ENCODE measurements at places on chromosomes 7 and 10. TPM values are rescaled to one million over a fixed set of nuclear protein-coding genes. Genes with fewer than 3 reads are reported as not detected.

CREB5 gene
- polyA plus RNA-seq = 12.9 TPM

PIP gene
- polyA plus RNA-seq = not detected

ADAMTS14 gene
- polyA plus RNA-seq = 7.2 TPM

TMEM196 gene
- 0.79 TPM for polyA plus RNA-seq

CLDN12 gene
- polyA plus RNA-seq = 41.7 TPM

CREM gene
- 24.2 TPM for polyA plus RNA-seq

MOSPD3 gene
- polyA plus RNA-seq = 13.7 TPM

PPP1R3A gene
- polyA plus RNA-seq = 0.03 TPM

DNA sequence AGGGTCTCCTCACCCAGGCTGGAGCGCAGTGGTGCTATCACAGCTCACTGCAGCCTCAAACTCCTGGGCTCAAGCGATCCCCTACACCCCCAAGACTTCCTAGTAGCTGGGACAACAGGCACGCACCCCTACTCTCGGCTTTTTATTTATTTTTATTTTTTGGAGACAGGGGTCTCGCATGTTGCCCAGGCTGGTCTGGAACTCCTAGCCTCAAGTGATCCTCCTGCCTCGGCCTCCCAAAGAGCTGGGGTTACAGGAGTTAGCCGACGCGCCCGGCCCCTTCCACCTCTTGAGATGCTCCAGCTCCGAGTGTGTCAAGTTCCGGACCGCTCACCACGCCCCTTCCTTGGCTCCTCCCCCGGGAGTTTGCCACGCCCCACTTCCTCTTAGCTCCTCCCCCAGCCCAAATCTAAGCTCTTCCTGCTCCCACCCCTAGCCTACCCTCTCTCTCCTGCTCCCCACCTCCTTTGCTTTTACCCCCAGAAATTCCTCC is 6.3 kb downstream of the NAT16 start:
- DNase-seq = no peak

GRCh38 chr7:102024769-102025391 is 207.5 kb downstream of the CUX1 start:
- DNase-seq = peak; percentile 97

- no peak for DNase-seq
These were observed 246.7 kb upstream of the TPK1 start for GRCh38 chr7:145082366-145083161.

- no peak for DNase-seq
These were observed 105.1 kb downstream of the PIP4K2A start for GRCh38 chr10:22609251-22609650.

- DNase-seq = peak; percentile 21
These were observed 120.1 kb upstream of the PITRM1 start for GRCh38 chr10:3292636-3293035.

GRCh38 chr7:92631850-92632487 is 41.8 kb upstream of the FAM133B start:
- no peak for DNase-seq

DNA sequence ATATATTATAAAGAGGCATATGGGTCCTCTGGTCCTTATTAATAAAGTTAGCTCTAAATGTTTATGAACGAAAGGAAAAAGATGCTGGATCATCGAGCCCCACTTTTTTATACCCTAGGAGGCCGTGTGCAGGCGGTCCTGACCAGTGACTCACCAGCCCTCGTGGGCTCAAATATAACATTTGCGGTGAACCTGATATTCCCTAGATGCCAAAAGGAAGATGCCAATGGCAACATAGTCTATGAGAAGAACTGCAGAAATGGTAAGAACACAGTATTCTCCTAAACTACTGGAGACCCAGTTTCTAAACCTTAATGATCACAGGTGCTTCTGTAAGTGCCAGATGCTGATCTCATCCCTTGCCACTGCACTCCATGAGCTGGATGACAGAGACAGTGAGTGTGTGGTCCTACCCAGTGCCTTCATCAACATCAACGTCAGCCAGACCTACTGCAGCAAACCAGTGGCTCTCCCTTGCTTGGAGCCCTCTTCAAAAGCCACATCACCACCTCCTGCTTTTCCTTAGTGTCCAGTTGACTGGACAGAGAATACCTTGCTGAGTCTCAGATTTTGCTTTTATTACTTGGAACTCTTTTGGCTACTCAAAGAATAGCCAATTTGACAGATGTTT is 7.6 kb downstream of the GPNMB start:
- DNase-seq = no peak

DNA sequence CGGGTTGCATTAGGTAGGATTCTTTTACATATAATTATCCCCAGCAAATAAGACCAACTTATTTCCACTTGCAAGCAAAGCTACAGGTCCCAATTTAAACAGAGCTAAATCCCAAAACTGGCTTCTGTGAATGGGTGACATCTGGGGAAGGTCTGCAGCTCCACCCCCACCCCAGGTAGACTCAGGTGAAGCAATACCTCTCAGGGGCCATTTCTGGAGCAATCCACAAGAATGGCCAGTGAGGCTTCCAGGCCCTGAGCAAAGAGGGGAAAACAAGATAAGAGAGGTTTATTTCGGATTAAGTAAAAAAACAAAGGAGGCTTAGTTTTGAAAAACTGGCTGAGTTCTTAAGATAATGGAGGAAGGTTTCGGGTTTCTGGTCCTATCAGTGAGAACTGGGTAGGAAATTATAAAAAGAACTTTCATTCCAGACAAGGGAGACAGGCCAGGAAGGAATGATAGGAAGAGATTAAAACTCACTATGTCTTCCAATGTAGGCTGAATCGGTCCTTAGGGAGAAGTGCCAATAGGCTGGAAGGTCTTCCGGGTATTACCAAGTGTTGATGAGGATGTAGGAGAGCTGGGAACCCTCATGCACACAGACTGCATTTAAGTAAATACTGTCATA is 25.4 kb downstream of the SH3PXD2A start:
- no peak for DNase-seq

GRCh38 chr10:42776681-42777080 is 5.9 kb upstream of the BMS1 start:
- DNase-seq = no peak

- no peak for DNase-seq
These were observed at the start of gene TTYH3 for GRCh38 chr7:2631946-2632732. TSS of gene TTYH3 (plus strand) at chr7:2631986. CDS start at chr7:2632156, 170 bp downstream.

DNA sequence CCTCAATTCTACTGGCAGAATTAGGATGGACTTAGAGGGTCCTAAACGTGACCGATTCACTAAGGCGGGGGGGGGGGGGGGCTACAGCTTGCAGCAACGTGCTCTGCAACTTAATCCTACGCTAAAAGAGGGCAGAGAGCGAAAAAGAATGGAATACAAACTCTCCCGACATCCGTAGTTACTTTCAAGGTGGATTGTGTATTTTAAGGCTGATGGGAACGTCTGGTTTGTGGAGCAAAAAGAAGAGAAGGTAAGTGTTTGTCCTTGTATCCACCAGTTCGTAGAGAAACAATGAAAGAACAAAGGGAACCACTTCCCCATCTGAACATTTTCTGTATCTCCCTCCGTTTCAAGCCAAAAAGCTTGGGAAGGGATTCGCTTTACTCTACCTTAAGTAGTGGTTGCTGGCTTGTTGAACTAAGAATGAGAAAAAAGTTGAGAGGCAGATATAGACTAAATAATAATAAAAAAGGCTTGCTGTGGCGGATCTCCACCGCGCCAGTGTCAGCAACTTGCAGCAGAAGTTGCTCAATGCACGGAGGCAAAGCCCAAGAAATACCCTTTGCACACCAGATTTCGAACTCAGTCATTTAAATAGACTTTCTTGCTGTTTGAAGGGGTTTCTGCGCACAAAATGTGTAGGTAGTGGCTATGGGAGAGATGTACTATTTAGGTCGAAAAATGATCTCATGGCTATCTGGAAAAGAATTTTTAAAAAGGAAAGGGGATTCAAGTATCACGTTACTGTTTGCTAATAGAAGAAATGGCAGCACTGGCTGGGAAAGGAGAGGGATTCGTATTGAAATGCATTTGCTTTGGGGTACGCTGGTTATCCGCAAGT is 736 bp downstream of the SKIDA1 start:
- DNase-seq = peak; percentile 80

DNA sequence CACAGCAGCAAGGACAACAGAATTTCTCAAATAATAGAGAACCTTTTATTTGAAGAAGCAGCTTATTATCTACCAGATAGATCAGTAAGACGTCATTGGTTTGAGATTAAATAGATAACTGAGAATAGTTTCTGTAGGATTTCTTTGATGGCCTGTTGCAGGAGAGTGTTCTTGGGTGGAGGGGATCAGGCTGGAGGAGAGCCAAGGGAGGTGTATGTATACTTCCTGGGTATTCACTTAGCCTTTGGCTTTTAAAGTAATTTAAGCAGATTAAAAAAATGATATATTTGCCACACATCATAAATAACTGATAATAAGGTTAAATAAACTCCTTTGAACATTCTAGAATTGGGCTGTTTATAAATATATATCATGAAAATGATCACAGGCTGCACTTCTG is 486.1 kb upstream of the IGFBP3 start:
- no peak for DNase-seq

DNA sequence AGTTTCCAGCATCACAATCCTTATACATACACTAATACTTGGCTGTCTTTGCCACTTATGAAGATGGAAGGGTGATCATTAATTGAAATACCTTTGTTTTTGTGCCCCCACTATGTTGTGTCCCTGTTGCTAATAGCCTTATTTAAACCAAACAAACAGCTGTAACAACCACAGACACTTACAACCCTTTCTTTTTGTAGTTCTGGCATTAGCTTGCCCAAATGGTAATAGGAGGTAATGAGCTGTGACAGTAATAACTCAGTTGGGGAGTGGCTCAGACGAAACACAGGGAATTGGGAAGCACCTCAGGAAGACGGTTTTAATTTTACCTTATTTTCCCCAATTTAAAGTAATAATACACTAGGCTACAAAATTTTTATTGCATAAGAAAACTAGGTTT is 83.4 kb downstream of the MDFIC start:
- DNase-seq = no peak

DNA sequence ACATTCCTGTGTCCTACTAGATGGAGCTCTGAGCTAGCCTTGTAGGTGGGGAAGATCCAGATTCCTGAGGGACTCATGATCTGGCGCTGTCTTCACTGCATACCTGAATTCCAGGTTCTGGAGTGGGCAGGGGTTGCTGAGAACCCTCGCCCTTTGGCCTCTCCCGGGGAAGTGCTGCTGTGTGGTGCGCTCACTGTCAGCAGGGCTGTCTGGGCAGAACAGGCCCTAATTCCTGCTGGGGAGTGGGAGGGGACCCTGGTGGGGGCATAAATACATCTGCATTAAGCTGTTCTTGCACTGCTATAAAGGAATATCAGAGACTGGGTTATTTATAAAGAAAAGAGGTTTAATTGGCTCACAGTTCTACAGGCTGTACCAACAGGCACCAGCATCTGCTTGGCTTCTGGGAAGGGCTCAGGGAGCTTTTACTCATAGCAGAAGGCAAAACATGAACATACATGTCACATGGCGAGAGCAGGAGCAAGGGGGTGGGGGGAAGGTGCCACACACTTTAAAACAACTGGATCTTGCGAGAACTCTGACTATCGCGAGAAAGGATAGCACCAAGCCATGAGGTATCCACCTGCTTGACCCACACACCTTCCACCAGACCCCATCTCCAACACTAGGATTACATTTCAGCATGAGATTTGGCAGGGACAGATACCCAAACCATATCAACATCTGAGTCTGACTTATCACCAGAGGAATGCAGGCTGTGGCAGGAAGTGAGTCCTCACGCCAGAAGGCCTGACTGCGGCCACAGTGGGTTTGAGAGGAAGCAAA is 115.0 kb downstream of the ADCY1 start:
- no peak for DNase-seq

GRCh38 chr7:33698041-33698440 is 207.3 kb upstream of the BMPER start:
- DNase-seq = peak; percentile 78

DNA sequence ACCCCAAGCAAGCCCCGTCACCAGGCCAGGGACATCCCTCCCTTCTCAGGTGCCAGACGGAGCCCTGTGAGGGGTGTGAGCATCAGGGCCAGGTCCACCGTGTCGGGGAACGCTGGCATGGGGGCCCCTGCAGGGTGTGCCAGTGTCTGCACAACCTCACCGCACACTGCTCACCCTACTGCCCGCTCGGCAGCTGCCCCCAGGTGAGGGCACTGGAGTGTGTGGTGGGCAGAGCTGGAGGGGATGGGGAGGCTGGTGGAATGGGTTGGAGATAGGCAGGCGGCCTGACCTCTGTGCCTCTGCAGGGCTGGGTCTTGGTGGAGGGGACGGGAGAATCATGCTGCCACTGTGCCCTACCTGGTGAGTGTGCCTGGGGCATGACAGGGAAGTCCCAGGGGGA is 19.9 kb upstream of the ZNF467 start:
- DNase-seq = no peak

DNA sequence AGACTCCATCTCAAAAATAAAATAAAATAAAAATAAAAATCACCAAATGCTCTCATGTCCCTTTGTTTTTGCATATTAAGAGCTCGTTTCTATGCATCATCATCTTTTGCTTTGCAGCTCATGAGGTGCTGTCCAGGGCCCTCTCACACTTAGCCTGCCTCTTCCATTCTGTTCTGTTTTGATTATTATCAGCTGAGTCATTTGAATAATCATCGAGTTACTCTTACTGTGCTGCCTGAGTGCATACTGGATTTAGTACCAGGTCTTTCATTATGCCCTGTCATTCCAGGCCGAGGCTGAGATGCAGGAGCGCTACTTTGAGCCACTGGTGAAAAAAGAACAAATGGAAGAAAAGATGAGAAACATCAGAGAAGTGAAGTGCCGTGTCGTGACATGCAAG is 33.0 kb downstream of the UCMA start:
- DNase-seq = no peak

DNA sequence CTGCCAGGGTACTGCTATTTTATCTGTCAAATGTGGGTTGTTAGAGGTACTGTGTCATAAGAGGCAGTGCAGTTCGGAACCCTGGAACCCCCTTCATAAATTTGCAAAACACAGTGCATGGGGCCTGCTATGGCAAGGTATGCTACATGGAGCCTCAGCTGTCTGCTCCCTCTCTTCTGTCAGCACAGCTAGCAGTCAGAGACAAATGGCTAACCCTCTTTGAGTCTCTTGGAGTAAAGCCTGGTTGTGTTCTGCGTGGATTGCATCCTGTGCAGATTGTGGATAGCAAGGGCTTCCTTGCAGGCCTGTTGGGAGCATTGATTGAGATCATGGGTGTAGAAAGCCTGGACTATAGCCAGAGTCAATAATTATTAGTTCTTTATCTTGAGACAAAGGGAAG is 397.8 kb downstream of the AUTS2 start:
- DNase-seq = no peak

- DNase-seq = no peak
These were observed 534.6 kb upstream of the PHF14 start for GRCh38 chr7:10439027-10439426.

- DNase-seq = peak; percentile 27
These were observed 3.8 kb downstream of the GRK5 start for GRCh38 chr10:119211176-119211575.

- DNase-seq = no peak
These were observed 4.4 kb upstream of the EN2 start for GRCh38 chr7:155453296-155454182.
